ENCODE measurements at places on chromosomes 2 and 18.

DNA sequence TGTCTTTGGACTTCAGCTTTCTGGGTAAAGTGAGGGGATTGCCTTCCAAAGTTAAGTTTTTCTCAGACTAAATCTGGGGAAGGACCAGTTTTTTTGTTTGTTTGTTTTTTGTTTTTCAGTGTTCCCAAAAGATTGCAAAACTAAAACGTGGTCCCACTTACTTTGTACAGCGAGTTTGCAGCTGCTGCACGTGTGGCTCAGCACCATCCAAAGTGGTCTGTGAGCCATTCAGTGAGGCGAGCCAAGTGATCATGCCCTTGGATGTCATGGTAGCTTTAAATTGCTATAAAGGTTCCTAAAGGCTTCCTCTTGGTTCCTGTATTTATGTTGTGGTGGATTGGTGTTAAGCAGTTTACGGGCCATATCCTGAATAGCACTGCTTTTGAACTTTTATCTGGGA is 23.0 kb downstream of the TET3 start:
- DNase-seq: no peak

DNA sequence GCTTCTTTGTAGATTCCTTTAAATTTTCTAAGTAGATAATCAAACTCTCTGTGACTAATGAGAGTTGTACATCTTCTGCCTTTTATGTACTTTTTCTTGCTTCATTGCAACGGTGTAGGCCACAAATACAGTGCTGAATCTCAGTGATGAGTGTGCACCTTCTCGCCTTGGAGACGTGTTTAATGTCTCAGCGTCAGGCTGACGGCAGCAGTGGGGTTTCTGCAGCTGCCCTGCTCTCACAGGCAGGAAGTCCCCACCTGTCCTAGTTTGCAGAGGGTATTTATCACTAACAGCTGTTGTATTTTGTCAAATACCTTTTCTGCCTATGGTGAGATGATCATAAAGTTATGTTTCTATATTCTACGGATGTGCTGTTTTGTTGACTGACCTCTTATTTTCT is 13.3 kb downstream of the AGXT start:
- DNase-seq: no peak

DNA sequence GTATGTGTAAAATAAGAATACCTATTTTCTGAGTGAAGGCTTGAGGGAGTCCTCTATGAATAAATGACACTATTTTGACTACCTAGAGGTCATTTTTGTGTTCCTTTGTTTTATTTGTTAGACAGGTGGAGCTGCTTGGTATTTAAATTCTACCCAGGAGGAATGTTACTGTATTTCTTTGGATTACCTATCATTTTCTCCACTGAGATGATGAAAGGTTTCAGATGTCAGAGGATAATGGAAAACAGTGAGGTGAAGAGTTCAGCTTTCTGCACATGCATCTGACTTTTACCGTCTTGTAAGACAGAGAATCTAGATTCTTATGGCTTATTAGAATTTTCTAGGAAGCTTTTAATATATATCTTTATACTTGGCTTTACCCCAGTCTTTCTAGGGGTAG is 689.8 kb upstream of the NXPH2 start:
- no peak for DNase-seq

DNA sequence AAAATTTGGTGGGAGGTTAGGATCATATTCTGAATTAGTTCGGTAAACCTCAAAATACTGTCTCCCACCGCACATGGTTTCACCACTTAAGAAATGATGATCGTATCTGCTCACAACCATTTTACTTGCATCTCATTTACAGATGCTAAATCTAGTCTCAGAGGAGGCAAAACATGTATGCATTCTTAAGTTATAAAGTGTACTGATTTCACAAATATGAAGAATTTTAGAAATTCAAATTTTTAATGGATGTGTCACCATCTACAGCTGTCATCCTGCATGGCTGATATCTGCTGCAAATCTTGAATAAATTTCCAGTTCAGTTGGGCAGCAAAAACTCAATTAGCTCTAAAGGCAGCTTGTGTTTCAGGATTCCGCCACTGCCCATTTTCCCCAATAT is 243.3 kb upstream of the KCNJ3 start:
- DNase-seq: no peak

DNA sequence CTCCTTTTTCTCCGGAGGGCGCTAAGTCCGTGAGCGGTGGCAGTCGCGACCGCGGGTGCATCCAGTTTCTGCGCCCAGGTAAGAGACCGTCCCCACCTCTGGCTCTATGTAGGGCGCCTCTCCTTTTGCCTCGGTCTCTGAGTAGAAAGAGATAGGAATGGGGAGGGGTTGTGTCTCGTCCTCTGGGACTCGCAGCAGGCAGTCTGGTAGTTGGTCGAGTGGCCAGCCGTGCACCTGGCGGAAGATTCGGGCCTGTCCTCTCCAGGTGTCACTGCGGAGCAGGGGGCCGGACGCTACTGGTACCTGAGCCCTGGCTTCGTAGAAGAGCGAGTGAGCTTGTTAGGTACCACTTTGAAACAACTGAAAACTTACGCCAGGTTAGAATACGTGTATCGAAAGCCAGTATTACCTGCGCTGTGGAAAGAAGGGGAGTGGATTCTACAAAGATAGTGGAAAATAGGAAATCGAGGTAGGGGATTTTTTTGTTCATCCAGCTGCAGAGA is 403 bp downstream of the MAP2 start:
- DNase-seq: no peak

GRCh38 chr2:147456779-147457178 is 388.1 kb upstream of the ACVR2A start:
- DNase-seq: no peak

GRCh38 chr2:96095116-96095636 is 21.2 kb downstream of the ADRA2B start:
- no peak for DNase-seq

DNA sequence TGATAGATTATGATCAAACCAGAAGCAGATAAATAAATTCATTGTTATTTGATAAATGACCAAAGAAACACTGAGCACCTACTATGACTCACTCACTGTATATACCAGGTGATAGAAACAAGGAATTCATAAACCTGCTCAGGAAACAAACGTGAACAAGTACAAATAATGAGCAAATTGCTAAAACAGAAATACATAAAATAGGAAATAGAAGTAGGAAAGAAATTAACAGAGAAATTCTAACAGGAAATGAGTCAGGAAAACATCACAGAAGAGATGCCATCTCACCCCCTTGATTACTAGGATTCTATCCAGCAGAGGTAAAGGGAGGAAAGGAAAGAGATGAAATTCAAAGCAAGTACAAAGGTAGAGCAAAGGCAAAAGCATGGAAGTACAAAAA is 31.3 kb downstream of the EXOC6B start:
- DNase-seq: no peak

- DNase-seq: no peak
Observed at GRCh38 chr2:4020153-4020552, 316.8 kb downstream of the DCDC2C start.

DNA sequence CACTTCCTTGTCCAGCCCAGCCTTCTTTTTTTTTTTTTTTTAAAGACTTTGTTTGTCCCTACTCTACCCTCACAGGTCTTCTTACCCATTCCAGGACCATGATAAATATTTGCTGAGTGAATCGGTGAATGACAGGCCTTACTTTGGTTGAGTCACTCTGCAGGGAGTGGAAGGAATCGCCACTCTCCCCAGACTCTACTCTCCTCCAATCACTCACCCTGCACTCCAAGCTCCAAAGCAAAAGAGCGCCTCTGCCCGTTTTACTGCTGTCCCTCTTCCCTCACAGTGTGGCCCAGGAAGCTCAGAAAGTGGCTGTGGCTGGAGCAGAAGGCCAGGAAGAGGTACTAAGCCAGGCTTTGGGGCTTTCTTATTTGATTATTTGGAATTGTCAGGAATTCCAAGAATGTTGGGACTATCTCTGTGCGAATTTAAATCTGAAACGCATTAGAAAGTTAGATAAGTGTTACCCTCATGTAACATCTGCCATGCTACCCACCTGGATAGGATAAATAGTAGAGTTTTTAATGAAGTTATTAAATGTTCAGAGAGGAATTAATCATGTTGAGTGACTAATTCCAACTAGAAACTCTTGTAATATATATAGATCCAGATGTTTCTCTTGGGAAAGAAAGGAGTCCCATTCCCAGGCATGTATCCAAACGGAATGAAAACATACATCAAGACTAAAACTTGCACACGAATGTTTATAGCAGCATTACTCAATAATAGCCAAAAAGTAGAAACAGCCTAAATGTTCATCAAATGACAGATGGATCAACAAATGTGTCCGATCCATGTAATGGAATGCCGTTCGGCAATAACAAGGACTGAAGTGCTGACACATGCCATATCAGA is 43.0 kb upstream of the CHMP1B start:
- DNase-seq: no peak

DNA sequence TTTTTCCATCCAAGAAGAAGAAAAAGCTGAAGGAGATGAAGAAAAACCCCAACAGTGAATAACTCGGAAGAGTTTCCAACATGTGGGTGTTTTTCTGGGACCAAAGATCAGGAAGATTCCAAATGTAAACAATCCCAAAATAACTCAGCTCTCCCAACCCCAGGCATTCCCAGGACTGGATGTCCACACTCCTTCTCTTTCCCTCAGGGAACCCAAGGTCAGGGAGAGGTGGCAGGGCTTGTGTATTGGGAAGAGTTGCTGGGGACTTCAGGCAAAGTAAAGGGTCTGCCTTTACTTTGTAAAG is 268.0 kb downstream of the DYSF start:
- no peak for DNase-seq

DNA sequence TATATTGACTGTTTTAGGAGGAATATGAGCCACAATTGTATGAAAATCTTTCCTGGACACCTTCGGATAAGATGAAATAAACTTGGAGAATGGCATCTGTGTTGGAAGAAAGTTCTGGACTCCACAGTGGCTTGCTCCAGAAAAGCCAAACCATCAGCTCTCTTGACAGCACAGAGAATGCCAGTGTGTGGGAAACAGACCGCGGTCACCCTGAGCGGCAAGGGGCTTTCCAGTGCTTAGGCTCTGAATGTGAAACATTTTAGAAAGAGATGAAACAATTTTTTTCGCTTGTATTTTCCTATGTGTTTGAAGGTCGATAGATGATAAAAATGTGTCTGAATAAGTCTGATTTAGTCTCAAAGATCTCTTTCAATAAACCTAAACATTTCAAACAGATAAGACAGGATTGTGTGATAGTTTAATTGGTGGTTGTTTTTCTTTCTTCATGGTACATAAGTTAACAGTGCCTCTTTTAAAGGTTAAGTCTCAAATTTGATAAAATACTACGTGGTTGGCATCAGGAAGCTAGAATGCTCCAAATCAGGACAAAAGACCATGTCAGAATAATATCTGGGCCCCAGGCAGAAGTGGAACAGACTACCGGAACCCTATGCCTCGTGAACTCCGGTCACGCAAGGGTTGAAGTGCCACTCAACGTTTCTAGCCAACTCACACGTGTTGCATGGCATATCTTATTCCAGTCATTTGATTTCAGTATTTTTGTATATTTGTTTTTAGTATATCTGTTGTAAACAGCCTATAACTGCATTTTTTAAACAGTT is 28.9 kb downstream of the PTGR3 start:
- no peak for DNase-seq

- no peak for DNase-seq
Observed at GRCh38 chr2:21155365-21156136, 31.8 kb downstream of the TDRD15 start.

DNA sequence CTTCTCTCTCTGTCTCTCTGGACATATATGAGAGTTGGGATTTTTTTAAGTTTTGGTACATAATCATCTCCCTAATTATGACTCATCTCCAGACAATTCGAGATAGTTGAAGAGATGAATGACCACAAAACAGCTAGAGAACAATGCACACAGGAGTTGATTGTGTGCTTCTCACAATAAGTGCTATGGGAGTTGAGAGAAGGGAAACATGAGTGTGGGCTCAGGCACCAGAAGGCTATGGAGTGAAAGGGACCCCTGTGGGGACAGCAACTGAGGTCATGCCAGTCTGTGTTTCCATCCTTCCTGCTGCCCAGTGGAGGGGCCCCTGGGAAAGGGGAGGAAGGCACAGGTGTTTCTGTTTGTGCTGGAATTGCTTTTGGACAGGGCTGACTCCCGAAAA is 6.5 kb upstream of the YWHAQ start:
- DNase-seq: peak; percentile 38

GRCh38 chr2:143205106-143205764 is 76.0 kb downstream of the ARHGAP15 start:
- DNase-seq: no peak

DNA sequence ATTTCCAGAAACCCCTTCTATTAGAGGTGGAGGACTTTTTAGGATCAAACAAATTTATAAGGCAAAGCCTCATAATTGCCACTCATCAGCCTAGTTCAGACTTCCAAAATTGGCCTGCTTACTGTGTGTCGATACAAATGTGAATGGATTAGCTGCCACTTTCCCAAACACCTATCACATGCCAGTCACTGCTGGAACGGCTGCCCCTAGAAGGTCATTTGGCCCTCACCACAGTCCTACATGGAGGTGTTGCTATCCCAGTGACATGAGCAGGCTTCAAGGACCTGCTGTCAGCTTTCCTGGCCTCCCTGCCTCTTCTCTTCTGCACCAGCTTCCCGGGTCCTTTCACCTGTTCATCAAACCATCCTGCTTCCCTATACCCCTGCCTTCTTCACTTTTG is 279.2 kb upstream of the SKOR2 start:
- DNase-seq: no peak

DNA sequence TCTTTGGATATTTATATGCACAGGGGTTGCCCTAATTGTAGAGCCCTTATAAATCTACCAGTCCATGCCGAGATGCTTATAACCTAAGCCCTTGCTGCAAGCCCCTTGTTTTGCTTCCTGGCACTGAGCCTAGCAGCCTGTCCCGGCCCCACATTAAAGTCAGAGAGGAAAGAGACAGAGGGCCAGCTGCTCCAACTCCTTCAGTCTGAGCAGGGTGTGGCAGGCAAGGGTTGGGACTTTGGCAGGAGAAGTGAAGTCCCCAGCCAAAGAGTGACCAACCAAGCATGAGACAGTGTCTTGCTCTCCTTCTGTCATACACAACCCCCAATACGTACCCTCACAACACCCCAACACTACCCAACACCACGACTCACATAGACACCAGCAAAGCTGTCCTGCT is 54.7 kb upstream of the FZD7 start:
- DNase-seq: no peak

DNA sequence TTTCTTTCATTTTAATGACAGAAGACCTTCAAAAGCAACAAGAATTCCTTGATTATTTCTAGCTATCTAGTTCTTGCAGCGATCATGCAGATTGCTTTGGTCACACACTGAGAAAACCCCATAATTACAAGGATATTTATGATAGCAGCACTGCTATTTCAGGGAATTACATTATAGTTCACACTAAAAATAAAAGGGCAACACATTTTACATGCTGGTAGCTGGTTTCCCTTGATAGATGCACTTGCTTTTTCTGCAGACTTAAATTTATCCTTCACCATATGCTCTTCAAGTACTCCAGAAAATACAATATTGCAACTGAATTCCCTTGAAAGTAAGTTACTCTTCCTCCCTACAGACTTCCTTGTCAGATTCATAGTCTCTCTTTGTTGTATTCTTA is 751.1 kb downstream of the CCDC85A start:
- no peak for DNase-seq

- no peak for DNase-seq
Observed at GRCh38 chr2:106257830-106258229, 63.7 kb upstream of the UXS1 start.

- DNase-seq: no peak
Observed at GRCh38 chr2:159090514-159091201, 122.2 kb downstream of the TANC1 start.

GRCh38 chr18:22838639-22839277 is 94.4 kb upstream of the RBBP8 start:
- DNase-seq: no peak

Data from nucleus accumbens (tissue), 56 donors.